ENCODE measurements at places on chromosomes 7 and 10.
A peak's percentile ranks its signal among the peaks of the same experiment; 100 is the strongest.

- no peak for DNase-seq
Measured at GRCh38 chr7:68014031-68014736, 1017.6 kb downstream of the TYW1 start.

DNA sequence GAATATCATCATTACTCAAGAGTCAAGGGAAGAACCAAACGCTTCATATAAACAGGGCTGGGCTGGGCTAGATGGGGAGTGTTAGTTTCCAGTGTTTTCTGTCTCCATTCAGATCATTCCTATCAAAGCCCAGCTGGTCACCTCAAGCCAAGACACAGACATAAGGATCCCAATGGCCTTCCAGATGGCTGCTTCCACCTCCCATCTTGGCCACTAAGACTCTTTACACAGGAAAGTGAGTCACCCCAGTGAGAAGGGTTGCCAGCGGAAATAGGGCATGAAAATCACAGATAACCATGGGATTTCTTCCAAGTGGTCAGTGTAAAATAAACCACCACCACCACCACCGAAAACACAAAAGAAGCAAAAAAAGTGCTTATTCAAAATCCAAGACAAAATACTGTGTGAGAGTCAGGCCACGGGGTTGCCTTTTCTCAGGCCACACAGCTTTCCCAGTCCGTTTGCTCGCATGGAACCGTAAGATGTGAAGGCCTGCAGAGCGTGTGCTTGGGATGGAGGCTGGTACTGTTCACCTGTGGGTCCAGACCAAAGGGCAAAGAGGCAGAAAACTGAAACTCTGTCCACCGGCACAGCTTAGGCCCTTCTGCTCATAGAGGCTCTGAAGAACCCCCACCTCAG lies 5.6 kb downstream of the PRSS2 start:
- no peak for DNase-seq

DNA sequence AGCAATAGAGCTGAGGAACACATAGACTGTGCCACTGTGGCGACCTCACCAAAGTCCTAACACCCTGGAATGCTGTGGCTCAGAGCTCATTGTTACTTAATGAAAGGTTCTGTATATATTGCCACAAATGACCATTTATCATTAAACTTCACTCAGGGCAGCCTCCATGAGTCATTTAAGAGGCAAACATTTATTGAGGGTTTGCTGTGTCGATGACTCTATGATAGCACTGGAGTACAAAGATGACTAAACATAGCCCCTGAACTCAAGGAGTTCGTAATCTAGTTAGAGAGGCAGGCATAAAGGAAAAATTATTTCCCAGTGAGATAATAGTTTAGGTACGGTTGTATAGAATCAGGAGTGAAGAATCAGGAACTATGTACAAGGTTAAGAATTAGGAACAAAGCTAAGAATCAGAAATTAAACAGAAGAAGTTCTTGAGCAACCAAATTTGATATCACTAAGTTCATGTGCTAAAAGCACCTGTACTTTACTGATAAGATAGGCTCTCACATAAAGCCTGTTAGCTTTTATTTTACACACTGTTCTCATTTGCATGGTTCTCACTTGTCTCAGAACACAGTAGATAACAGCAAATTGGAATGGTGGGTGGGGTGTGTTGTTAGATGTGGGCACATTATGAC lies 7.9 kb downstream of the ENTPD7 start:
- no peak for DNase-seq

DNA sequence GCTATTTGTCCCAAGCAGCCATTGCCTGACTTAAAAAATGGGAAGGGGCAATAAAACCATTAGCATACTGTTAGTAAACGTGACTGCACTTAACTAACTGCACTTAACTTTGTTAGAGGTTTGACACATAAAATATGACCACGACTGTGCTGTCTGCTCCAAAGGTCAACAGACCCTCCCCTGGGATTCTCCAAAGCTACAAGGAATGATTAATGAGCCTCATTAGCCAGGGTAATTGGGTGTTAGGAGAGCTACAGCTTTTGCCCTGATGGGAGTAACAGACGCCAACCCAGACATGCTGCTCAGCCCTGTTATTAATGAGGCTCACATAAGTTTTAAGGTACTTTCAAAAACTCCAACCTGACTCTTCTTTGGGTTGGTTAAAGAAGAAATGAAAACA lies 129.4 kb upstream of the PLPP4 start:
- peak; percentile 36 for DNase-seq

DNA sequence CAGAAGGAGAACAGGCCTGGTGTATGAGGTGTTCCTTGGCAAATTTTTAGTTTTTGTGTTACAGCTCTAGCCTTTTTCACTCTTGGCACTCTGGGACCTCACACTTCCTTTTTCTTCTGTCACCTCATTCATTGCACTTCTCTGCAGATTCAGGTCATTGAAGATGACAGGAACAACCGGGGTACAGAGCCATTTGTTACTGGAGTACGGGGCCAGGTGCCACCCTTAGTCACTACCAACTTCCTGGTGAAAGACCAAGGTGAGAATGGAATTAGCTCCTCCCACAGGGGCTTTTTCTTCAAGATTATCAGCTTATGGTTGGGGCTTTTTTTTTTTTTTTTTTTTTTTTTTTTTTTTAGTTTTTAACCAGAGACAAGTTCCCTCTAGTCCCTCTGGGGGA lies 18.5 kb upstream of the CHCHD1 start:
- DNase-seq: no peak

DNA sequence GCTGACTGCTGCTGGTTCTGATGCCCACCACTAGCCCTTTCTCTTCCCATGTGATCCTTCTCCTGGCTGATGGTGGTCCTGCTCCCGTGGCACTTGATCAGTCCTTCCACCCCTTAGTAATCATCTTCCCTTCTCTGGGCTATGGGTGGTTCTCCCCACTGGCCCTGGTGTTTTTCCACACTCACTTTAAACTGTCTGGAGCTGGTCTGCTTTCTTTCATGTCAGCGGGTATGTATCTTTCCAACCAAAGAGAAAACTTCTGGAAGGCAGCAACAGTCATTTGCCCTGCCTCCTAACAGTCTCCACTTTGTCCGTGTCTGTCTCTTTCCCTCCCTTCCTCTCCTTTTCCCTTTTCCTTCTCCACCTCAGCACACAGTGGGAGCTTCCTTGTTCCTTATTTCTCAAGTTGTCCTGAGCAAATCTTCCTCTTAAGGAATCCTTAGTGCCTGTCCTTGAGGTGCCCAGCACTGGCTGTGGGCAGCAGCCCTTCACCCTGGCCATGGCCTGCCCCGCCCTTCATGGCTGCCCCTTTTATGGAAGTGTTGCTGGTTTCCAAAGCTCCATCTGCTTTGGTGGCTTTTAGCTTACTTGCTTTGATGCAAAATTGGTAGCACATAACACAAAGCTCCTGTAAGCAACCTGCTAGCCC lies 189.0 kb downstream of the TCF7L2 start:
- DNase-seq: no peak

DNA sequence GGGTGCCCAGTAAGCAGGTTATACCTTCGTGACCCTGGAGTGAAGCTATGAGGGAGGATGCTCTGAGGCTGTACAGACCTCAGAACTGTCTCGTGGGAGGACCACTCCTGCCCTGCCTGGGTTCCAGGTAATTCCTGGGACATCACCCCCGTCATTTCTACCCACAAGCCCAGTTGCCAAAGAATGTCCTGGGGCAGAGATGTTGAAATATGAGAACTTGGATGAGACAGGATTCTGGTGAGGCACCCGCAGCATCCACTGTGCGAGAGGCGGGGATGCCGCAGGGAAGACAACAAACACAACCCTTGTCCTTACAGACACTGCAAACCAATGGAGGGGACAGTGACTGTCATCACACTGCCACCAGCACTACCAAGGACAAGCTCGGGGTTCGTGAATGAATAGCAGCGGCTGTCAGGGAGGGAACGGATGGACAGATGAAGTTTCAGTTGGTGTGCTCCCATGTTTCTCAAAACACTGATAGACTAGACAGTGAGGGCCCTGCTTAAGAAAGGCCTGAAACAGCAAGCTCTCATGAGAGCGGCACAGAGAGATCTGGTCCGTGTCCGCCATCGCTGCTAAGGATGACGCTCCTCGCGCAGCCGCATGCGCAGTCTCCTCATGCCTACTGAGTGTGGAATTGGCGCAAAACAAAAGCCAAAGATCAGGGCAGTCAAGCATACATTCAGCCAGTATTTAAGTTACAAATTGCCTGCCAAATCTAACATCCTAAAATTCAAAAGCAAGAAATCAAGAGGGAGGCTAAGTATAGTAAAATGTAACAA lies 82.0 kb upstream of the RHEB start:
- no peak for DNase-seq

GRCh38 chr7:4272141-4272540 lies 410.0 kb upstream of the FOXK1 start:
- DNase-seq: no peak

GRCh38 chr7:143850682-143851081 lies 51.3 kb downstream of the TCAF1 start:
- DNase-seq: no peak

DNA sequence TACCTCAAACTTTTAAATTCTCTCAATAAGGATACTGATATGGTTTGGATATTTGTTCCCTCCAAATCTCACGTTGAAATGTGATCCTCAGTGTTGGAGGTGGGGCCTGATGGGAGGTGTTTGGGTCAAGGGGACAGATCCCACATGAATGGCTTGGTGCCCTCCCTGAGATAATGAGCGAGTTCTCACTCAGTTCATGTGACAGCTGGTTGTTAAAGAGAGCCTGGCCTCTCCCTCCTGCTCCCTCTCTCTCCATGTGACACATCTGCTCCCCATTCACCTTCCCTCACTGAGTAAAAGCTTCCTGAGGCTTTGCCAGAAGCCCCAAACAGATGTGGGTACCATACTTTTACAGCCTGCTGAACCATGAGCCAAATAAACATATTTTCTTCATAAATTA lies 19.2 kb downstream of the ABCB4 start:
- no peak for DNase-seq

DNA sequence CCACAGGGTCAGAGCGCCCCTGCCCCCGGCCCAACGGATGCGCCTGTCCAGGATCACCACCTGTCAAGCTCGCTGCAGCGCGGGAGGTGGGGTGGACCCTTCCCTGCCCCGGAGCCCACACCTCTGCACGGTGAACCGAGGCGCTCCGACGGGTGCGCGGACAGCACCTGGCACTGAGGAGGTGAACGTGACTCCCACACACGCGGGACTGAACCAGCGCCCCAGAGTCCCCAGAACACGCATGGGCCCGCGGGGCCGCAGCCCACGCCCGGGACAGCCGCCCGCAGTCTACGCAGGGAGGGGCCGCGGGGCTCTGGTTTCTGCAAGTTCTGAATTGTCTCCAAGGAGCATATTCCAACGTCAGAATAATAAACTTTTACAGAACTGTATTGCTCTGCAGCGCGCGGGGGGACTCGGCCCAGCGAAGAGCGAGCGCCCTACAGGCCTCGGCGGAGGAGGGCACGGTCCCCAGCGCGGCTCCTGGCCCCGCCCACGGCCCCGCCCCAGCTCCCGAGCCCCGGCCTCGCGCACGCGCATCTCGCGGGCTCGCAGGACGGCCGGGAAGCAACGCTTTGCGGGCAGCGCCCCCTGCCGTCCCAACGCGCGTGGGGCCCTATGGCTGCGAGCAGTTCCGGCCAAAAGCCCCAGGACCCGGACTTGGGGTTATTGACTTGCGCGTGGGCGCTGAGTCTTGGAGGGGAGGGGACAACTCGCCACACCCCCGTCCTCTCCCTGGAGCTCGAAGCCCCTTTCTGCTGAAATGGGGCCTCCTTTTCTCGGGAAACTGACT lies 29.7 kb downstream of the OAT start:
- DNase-seq: peak; percentile 5

GRCh38 chr7:114843102-114843501 lies 78.8 kb upstream of the MDFIC start:
- no peak for DNase-seq

GRCh38 chr10:84261236-84261915 lies 16.5 kb downstream of the RGR start:
- DNase-seq: no peak

- no peak for DNase-seq
Measured at GRCh38 chr7:87505122-87505521, 29.6 kb upstream of the ABCB4 start.

GRCh38 chr10:63173468-63174232 lies 40.5 kb downstream of the NRBF2 start:
- no peak for DNase-seq

DNA sequence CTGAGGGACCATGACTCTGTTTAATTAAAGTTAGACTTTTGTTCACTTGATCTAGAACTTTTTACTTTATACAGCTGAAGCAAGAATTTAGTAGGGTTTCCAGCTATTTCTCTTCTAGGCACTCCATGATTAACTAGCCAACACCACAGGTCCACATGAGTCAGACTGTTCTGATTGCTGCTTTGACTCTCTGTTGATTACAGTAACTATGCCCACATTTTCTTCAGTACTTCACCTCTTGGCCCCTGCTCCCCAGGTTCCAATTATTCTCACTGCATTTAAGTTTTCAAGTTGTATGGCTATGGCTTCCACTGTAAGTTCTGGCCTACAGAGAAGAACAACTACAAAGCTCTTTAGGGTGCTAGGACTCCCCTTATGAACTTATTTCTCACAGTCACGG lies 737.2 kb upstream of the IGFBP3 start:
- no peak for DNase-seq

GRCh38 chr7:85023066-85023712 lies 163.7 kb downstream of the SEMA3D start:
- DNase-seq: no peak

GRCh38 chr10:98168766-98169165 lies 34.3 kb downstream of the R3HCC1L start:
- DNase-seq: no peak

DNA sequence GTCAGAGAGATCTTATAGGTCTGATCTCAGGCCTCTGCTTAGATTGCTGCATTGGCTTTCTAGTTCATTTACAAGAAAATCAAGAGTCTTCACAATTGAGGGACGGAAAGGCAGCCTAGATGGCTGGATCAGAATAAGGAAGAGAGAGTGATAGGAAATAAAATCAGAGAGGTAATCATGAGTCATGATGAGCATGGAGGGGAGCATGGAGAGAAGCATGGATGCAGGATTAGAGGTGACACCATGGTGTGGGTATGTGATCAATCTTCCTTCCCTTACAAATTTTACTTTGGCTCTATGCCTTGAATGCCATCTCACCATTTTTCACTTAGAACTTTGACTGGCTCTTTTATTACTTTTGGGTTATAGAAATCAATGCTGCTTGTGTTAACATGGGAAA lies 1.4 kb downstream of the BCCIP start:
- DNase-seq: no peak

DNA sequence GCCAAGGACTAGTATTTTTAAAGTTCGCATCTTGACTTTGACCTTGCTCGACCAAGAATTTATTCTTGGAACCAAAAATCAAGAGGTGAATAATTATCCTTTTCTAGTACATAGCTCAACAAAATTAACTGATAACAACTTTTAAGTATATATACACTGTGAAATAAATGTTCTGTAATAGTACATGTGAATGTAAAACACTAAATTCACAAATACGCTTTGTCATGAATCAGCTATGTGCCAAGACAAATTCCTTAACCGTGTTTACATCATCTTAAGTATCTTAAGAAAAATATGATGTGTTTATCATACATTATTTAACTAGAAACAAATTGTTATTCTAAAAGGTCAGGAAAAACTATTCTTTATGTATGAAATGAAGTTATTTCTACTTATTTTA lies 83.3 kb downstream of the CUL2 start:
- DNase-seq: no peak

DNA sequence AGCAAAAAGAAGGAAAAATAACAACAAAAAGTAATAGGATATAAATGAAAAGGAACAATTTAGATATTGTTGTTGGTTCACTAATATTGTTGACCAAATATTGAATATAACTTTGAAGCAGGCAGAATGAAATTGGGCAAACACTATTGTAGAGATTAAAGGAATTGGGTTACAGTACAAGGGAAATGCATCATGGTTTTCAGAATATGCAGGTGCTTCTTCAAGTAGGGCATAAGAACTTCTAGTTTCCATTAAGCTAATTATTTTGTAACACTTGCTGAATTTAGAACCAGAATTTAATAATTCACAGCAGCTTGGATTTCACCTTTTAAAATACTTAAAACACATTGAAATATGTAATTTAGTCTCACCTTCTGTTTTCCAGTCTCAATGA lies 36.5 kb downstream of the RPA3 start:
- DNase-seq: no peak
